Osteoblast (primary cell): ENCODE measurements at places on chromosomes 2 and 18.

DNA sequence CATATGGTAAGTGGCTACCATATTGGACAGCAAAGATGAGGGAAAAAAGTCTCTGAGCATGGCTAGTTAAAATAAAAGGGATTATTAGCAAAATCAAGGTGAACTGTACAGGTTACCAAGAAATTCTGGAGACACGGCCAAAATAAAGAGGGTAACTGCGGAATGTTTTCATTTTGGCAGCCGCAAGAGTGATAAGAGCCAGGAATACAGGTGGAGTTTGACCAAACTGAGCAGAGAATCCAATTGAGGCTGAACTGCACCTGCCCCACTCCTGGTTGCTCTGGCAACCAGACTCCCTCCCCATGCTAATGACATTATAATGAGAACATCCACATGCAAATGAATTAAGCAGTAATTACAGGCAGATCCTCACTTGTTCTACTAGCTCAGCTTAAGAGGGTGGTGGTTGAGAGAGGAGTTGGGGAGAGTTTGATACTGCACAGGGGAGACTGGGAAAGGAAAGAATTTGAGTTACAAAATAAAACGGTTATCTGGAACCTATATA is 18.8 kb upstream of the EPHA4 start:
- no peak for DNase-seq

DNA sequence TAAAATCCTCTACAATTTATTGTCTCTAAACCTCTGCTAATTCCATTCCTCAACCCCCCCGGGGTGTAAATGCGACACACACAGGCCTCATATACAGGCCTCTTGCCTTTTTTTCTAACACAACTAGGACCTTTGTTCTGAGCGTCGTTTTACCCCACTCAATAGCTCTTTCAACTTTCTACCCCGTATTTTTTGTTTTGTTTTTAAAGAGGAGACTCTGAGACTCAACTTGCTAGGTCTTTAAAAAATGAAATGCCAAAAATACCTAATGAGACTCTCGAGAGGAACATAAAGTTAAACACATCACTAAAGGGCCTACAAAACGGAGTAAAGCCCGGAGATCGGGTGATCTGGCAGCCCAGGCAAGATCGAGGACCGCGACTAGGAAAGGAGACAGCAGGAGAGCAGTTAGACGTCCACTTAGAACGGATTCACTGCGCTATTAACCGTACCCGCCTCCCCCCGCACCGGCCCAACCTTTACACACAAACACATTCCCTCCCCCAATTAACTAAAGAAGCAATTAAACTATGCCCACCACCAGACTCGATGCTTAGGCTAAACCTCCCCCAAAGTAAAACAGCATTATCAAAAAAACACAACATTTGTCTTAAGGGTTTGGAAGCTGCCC is 1.7 kb downstream of the TRIP12 start:
- DNase-seq = no peak

- no peak for DNase-seq
Measured at GRCh38 chr2:19086231-19086651, 272.2 kb downstream of the OSR1 start.

GRCh38 chr2:133418021-133418420 is 150.2 kb downstream of the NCKAP5 start:
- no peak for DNase-seq

DNA sequence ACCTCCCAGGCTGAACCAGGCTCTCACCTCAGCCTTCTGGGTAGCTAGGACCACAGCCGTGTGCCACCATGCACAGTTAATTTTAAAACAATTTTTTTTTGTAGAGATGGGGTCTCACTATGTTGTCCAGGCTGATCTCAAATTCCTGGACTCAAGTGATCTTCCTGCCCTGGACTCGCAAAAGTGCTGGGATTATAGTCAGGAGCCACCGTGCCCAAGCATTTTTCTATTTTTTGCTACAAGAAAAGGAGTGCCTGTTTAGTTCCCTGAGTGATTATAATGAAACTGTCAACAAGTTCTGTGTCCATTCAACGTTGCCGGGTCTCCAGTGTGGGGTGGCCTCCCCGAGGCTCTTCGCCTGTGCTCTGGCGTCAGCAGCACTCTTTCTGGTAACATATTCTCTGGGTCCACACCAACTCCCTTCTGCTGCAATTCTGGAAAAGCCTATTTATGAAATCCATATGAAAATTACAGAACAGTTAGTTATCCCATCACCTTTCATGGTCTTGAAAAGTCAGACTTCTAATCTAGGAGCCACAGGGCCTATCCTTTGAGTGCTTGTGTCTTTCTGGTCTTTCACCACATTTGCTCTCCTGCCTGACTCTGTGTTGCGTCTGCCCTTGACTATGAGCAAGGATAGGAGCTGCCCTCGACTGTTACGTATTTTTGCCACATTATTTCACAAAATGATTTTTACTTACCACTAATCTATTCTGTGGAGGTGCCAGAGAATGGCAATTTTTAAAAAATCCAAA is 172.7 kb downstream of the SOCS6 start:
- DNase-seq = no peak

DNA sequence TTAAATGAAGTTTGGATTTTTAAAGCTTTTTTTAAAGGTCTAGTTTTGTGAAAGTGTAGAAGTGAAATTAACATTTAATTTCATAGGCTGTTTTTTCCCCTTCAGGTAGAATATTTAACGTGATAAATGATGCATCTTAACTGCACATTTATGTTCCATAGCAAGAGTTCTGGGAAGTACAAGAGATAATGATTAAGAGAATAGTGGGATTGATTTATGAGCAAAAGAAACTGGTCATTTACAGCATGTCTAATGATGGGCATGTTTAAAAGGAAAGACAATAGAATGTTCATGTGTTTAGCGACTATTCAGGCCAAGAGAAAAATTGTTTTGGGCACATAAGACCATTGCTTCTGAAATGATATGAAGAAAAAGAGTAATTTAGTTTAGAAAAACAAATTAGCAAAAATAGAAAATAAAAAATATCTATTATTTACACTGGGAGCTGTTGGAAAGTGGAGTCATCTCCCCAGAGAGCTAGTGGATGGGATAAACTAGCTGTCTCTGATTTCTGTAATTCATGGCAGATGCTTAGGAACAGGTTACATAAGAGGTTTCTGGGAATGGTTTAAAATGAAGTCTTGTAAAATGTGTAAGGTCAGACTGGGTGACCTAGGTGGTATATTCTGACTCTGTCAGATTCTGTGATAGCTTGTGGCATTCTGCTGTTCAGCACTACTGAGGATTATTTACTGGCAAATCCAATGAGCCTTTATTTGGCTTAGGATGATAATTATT is 60.7 kb downstream of the WDR7 start:
- no peak for DNase-seq

GRCh38 chr2:10935953-10936942 is 24.5 kb downstream of the KCNF1 start:
- DNase-seq = peak; percentile 98

DNA sequence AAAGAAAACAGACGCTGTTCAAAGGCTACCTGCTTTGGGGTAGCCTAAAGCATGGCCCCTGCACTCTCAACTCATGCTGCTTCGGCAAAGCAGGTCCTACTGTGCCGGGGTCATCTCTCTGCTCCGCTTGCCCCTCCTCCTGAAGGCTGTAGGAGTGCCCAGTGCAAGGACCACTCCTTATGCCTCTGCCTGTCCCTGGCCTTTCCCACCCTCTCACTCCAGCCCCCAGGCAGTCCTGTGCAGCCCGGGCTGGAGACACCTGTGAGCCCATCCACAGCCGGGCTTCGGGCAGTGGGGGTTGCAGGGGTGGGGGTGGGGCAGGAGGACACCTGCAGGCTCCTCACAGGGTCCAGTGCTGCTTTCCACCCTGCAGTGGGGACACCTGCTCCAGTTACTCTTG is 69.1 kb downstream of the ACKR3 start:
- DNase-seq = no peak
